ENCODE measurements at places on chromosomes 2 and 18. TPM values are rescaled to one million over a fixed set of nuclear protein-coding genes. Genes with fewer than 3 reads are reported as not detected.

- no peak for DNase-seq
These were observed 286.4 kb downstream of the CDH19 start for GRCh38 chr18:66317243-66318090.

- no peak for DNase-seq
These were observed 101.9 kb upstream of the RAB12 start for GRCh38 chr18:8507361-8507760.

The TLX2 gene
- not detected for polyA plus RNA-seq

The SERPINB2 gene
- polyA plus RNA-seq = 0.27 TPM

The OSBPL1A gene
- 56.9 TPM for polyA plus RNA-seq

The RTP5 gene
- polyA plus RNA-seq = not detected

GRCh38 chr18:28189400-28190239 lies 12.7 kb upstream of the CDH2 start:
- DNase-seq = no peak

- no peak for DNase-seq
These were observed 1.9 kb upstream of the ODC1 start for GRCh38 chr2:10449838-10450691.

The AQP12B gene
- 0.19 TPM for polyA plus RNA-seq

DNA sequence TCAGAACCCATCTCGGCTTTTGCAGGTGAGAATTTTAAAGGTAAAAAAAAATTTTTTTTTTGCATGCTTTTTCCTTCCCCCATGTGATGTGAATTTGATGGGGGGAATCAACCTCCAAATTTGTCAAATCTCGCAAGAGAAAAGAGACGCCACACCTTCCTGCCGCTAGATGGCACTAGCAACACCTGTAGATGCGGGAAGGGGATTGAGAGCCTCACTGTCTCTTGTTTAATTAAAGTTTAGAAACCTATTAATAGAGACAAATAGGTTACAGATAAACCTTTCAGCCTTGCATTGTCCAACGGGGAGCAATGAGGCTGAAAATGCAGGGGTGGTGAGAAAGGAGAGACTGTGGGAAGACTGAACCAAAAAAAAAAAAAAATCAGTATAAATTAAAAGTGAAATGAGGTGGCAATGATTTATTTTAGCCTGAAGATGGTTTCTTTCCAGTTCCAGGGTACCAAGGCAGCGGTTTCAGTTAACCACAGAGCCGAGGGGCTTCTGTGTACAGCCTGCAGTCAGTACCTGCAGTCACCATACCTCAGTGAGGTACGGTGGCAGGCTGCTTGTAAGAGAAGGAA lies 84.6 kb downstream of the NRP2 start:
- DNase-seq = no peak

DNA sequence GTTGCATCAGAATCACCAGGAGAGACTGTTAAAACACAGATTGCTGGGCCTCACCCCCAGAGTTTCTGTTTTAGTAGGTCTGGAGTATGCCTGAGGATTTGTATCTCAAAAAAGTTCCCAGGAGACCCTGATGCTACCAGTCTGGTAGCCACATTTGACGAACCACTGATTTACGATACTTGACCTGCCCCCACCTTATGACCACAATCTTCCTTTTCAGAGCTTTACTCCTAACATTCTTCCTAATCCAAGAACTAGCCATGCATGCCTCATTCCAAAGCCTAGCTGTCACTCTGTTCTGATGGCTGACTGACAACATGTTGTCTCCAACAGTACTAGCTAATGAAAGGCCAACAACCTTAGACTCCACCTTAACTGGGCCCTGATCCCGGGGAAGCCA lies 191.4 kb downstream of the MBD2 start:
- DNase-seq = no peak

- DNase-seq = no peak
These were observed 127.8 kb downstream of the LNPK start for GRCh38 chr2:175874291-175874690.

- no peak for DNase-seq
These were observed 292.8 kb downstream of the LNPK start for GRCh38 chr2:175709248-175709647.

The CTLA4 gene
- polyA plus RNA-seq = not detected

DNA sequence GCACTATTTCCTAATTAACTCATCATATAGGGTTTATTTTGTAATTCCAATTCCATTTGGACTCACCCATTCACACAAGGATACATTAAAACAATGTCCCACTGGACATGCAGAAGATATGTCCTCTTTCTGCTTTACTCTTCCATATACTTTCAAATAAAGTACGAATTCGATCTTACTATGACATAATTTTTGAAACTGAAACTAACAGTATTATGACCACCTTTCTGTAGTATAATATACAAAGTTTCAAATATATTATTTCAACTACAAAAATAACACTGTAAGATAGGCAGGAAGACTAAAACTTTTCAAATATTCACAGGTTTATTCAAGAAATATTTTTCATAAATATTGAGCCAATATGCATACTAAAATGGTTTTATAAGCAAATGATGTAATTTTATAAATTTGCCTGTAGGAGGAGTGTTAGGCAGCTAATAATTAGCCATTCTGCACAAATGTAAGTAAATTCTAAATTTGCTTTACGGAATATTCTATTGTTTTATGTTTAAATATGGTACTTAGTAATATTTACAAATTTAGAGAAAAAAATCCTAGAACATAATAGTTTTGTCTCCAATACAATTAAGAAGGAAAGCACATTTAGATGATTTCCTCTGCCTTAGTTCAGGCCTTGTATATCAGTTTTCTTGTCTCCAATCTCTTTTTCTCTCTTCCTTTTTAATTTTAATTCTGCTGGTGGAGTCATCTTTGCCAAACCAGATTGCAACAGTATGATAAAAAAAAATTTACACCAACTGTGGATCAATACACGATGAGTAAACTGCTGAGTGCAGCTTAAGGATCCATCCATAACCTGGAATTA lies 85.9 kb downstream of the CERKL start:
- no peak for DNase-seq

DNA sequence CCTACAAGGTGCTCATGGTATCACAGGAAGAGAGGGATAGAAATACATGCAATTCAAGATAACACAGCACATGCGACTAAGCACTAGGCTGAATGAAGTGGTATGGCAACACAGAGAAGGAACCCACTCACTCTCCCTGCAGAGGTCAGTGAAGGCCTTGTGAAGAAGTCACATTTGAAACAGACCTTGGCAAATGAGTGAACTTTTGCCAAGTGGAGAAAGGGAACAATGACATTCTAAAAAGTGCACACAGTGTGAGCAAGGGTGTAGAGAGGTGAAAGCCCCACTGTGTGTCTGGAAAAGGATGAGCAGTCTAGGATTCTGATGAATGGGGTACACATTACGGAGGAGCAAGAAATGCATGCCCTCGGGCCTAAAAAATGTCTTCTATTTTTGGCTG lies 23.3 kb downstream of the KLF7 start:
- no peak for DNase-seq

The AGXT gene
- polyA plus RNA-seq = not detected

DNA sequence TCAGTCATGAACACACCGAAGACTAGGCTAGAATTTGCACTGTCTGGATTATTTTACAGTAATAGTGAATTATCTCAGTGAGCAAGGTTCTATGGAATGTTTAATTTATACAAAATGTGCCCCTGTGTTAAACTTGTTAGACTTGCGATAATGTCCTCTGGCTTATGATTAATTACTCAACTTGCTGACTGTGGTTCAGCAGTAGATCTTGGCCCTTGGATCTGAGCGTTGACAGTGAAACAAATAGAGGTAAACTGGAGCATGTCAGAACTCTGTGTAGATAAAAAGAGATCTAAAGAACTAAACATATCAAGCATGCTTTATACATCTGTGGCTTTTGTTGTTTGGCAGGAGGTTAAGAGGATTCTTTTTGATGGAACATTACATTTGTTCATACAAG lies 407.6 kb downstream of the DSEL start:
- DNase-seq = no peak

Measured in left renal cortex interstitium (tissue), 4 donors.